ENCODE measurements at places on chromosomes 1 and 21. TPM values are rescaled to one million over a fixed set of nuclear protein-coding genes. Genes with fewer than 3 reads are reported as not detected.

Gene CFHR3
- 1.5 TPM for total RNA-seq

Gene SLC16A4
- 2.0 TPM for total RNA-seq

Gene S100A12
- total RNA-seq: not detected

Gene FNDC10
- total RNA-seq: 9.3 TPM

Gene SFT2D2
- 52.1 TPM for total RNA-seq

Gene PALMD
- total RNA-seq: 0.33 TPM

Gene SH3BGR
- 2.2 TPM for total RNA-seq

Gene OR10Z1
- total RNA-seq: not detected

Gene TRIM46
- 8.1 TPM for total RNA-seq

Gene MIS18A
- 18.1 TPM for total RNA-seq

DNA sequence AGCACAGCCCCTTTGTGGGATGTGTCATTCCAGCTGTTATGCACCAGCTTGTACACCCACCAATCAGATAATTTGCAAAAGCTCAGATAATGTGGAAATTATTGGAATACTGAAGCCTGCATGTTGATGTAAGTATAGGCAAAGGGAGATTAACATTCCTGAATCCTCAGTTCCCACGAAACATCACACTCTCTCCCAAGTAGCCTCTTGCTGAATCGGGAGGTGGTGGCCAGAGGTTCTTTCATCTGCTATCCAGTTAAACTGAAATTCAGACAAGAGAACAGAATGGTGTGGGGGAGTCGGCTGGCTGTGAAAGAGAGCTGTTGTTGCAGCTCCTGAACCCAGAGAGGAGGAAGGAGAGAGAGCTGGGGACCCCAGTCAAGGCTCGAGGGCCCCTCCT, 170.9 kb downstream of the ZBTB18 start:
- no peak for DNase-seq

GRCh38 chr1:47386268-47386667, 29.8 kb upstream of the FOXE3 start:
- DNase-seq: no peak

- DNase-seq: no peak
These were observed 15.9 kb downstream of the EFNA3 start for GRCh38 chr1:155094622-155094948.

DNA sequence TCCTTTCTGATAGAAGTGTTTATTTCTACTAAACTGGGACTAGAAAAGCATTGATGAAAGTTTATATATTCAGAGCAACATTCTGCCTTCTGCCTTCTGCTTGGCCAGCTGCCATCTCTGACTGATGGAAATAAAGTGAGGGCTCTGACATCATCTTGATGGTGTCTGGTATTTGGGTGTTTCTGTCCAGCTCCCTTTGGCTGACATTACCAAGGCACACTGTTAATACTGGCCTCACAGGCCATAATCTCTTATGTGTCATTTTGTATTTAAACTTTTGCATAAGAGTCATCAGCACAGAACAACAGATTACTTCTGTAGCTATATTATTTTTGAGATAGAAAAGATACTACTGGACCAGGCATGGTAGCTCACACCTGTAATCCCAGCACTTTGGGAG, 216.9 kb downstream of the RYR2 start:
- DNase-seq: no peak

- DNase-seq: no peak
These were observed 23.1 kb upstream of the CNN3 start for GRCh38 chr1:94949681-94950661.

- no peak for DNase-seq
These were observed 13.9 kb downstream of the MEF2D start for GRCh38 chr1:156486421-156487344.

DNA sequence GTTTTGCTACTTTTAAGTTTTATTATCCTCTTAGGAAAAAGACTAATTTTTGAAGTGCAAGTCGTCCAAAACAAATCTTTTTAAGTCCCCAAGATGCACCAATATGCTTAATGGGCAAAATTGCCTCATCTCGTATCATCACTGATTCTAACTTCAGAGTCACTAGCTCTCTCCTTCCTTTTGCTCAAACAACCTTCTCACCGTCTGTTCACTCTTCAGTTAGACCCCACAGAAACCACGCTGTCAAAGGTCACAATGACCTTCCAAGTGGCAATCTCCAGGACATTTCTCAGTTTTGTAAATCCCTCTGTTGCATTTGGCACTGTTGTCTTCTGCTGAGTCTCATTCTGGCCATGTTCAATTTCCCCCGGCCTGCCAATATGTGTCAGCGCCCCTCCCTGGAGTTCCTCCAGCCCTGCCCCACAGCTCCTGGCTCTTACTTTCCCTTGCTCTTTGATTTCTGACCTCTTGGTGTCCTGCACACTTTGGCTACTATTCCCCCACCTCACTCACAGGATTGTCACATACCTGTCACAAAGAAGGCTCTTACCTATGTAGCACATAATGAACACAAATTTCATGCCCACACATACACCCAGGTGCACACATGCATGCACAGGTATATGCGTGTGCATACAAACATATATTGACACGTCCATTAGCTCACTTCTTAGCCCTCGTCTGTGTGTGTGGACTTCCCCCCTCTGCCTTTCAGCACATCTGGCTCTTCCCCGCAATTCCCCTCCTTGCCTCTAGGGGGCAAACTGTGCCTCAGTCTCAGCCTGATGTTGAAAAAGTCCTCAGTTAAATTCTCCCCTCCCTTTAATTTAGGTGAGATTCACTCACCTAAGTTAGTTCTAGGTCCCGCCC, 354.0 kb upstream of the DUSP10 start:
- no peak for DNase-seq

GRCh38 chr1:71231751-71232150, 150.9 kb upstream of the ZRANB2 start:
- no peak for DNase-seq

DNA sequence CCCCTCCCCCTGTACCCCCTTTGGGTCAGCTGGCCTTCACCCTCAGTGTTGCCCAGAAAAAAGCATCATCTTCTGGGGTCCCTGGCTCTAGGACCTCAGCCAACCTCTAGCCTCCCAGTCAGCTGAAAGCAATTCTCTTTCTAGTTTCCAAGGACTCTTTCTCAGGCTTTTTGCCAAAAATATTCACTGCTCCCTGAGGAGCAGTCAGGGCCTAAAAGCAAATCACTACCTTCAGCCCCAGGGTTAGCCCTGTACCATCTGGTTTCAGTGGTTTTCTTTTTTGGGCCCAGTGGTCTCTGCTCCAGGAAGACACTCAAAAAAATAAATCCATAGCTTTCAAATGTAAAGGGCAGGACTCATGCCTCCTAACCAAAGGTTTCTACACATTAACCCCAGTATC, 3.1 kb upstream of the LMOD1 start:
- no peak for DNase-seq

DNA sequence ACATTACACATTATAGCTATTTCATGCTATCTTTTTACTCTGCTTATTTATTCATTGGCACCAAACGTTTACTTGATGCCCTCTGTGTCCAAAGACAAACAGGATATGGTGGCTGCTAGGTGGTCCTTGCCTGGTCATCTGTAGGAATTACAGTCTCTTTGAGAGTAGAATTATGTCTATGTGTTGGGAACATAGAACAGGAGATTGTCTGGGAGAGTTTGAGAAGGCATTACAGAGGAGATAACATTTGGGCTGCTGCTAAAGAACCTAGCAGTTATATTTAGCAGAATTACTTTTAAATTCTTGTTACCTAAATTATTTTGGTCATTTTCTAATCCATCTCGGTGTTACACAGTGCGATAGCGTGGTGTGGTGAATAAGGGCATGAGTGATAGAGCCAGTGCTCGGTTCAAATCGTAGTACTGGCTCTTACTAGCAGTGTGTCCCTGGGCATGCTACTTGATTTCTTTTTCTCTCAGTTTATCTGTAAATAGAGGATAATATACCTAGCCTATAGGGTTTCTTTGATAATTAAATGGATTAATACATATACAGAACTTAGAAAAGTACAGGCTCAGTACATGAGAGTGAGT, 20.5 kb downstream of the RRP15 start:
- DNase-seq: no peak

DNA sequence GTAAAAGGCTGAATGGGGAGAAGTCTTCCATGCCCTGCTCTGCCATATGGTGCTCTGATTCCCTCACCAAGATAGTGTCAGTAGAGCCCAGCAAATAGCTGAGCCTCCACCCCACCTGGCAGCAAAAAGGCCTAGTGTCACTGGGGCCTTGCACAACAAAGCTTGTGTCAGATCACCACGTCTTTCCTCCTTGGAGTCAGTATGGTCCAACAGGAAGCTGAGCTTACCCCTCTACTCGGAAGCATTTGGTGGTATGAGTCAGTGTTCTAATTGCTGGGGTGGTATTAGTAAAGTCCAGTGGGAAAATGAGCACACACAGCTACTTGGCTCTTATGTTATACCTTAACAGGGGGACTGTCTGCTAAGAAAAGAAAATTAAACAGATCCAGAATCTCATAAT, 18.7 kb upstream of the RRP15 start:
- no peak for DNase-seq

DNA sequence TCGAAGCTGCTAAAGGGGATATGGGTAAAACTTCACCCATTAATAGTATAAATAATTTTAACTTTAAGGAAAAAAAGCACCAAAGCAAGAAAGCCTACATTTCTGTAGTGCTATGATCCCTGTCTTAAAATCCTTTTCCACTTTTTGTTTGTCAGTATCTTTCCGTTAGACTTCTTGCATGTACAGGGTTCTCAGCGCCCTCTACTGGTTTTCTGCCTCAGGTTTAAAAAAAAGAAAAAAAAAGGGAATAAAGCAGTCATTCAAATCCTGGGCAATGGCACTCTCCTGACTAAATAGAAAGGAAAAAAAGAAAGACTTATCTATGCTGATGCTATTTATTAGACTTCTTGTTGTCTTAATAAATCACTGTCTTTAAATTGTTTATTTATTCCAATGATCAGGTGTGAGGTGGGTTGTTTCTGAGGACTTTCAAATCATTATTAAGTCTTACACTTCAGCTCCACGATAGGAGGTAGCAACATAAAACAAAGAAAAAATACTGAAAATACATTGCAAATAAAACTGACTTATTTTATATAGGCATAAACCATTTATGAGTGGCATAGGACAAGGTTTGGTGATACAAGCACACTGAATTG, 475.4 kb upstream of the NR5A2 start:
- no peak for DNase-seq

GRCh38 chr1:101920577-101920976, 76.1 kb downstream of the OLFM3 start:
- DNase-seq: no peak

GRCh38 chr1:218164930-218165700, 120.0 kb upstream of the RRP15 start:
- peak; percentile 68 for DNase-seq

DNA sequence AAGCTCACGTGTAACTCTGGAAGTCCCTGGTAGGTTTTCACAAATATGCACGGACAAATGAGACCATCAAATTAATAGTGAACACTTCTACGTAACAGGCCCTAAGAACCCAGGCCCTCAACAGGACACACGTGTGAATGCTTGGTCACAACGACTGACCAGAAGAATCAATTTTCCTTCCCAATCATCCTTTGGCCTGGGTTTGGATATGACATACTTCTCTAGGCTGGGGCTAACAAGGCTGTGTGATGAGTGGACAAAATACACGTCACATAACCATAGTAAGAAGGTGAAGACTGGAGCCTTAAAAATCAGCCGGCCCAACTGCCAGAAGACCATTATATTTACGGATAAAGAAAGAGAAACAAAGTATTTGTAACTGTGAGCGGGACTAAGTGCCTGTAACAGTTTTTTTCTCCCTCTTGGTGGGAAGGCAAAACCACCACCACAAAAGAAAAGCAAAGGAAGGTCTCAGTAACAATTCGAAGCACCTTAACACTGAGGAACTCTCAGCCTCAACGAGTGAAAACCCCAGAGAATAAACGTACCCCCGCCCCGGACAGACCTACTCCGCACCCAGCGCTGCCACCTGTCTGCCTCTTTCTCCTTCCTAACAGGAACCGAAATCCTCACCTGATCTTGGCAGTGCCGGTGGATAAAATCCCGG, 450 bp downstream of the SDE2 start:
- no peak for DNase-seq

- no peak for DNase-seq
These were observed 200.0 kb downstream of the SLC45A1 start for GRCh38 chr1:8517661-8518489.

GRCh38 chr1:214550857-214551435, 456 bp downstream of the PTPN14 start:
- DNase-seq: no peak

- no peak for DNase-seq
These were observed 87.6 kb upstream of the WLS start for GRCh38 chr1:68319907-68320306.

GRCh38 chr1:221444346-221444745, 297.5 kb downstream of the DUSP10 start:
- no peak for DNase-seq

DNA sequence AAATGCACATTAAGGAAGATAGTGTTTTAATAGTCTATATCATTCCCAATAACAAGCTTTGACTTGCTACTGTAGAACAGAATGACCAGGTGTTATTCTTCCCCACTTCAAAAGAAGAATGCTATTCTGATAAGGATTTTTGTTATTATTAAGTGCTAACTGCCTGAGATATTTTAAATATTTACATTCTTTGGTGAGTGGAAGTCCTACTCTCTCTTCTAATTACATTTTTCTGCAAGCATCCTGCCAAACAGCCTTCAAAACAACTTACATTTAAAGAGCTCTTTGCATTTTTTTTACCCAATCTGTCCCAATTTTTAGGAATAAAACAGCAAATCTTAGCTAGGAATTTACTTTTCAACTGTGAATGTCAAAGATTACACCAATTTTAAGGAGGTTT, 23.5 kb upstream of the SYDE2 start:
- DNase-seq: no peak

GRCh38 chr1:208885650-208886049, 641.5 kb upstream of the PLXNA2 start:
- DNase-seq: no peak

GRCh38 chr1:1806890-1807289, 28.6 kb upstream of the NADK start:
- no peak for DNase-seq

DNA sequence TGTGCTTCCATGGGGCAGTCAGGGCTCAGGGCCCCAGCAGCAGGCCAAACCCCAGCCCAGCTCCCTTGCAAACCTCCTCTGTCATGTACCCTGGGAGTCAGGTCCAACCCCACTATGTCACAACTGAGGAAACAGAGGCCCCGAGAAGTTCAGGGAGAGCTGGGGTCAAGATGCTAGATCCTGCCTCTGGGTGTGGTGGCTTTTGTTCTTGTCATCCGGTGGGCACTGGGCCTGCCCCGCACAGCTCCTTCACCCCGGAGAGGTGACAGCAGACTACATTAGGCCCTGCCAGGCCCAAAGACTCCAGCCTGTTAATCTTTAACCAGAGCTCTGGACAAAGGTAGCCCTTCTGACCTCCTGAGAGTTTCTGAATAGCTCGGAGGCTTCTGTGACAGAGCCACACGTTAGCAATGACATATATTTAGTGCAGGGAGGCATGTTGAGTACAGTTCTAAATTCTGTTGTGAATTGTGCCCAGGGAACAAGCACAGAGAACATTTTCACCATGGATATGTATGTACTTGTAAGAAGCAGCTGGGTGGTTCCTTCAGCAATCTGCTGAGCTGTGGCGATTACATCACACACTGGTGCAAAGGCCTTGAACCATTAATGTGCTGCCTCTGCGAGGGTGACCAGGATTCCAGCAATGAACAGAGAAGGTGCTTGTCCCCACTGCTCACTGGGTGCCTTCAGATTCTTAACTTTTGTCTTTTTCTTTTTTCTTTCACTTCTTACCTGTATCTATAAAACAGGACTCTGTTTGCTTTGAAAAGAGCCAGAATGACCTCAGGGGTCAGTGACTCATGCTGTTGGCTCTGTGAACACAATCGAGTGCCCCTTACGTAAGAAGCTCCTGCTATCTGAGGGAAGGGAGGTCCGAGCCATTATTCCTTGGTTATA, 102.8 kb downstream of the RHOU start:
- DNase-seq: no peak

GRCh38 chr1:203656796-203657747, 30.4 kb downstream of the ATP2B4 start:
- DNase-seq: no peak

All from type B pancreatic cell (in vitro differentiated cells).